ENCODE measurements at places on chromosomes 12 and 14.

- H3K27me3 ChIP-seq, result peaks cover 7% of the 10 kb centered on the region
- peaks cover 2% of the 10 kb centered on the region for H3K4me1 ChIP-seq
- H3K36me3 ChIP-seq, result no peaks in the 10 kb centered on the region
- H3K27ac ChIP-seq, result no peak overlapping the region
- no peak for DNase-seq
These were observed 49.2 kb downstream of the EIF2S3B start for GRCh38 chr12:10554756-10555481.

GRCh38 chr12:52833922-52834726 is at the start of gene KRT79:
KRT79 (minus strand) TSS chr12:52834311; CDS start chr12:52834260, 51 bp downstream.
- peaks cover 15% of the 10 kb centered on the region for H3K4me1 ChIP-seq
- no peak for DNase-seq

DNA sequence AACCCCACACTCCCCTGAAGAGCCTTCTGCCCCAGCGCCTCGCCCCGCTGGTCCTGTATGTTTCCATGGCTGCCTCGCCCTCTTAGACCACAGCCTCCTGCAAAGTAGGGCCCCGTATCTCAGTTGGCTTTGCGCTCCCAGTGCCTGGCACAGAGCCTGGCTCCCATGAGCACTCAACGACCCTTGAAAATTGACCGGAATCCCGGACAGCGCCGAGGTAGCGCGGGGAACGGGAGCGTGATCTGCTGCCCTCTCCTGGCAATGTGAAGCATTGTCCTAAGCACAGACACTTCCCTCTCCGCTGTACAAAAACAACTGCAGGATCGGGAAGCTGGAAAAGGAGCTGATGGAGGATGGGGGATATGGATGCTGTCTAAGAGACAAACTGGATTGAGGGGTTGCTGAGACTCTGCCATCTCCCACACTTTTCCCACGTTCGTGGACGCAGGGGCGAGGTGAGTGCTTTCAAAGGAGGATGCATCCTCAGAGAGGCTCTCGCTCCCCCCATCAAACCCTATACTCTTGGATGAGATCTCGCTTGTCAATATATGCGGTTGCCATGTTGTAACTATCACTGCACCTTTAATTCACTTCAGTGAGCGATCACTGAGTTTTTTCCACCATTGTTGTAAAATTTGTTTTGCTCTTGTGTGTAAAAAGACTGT is 10.7 kb upstream of the FKBP4 start:
- H3K27ac ChIP-seq, result no peak overlapping the region
- H3K36me3 ChIP-seq, result no peaks in the 10 kb centered on the region
- peak overlapping the region; percentile 76 for H3K4me3 ChIP-seq

DNA sequence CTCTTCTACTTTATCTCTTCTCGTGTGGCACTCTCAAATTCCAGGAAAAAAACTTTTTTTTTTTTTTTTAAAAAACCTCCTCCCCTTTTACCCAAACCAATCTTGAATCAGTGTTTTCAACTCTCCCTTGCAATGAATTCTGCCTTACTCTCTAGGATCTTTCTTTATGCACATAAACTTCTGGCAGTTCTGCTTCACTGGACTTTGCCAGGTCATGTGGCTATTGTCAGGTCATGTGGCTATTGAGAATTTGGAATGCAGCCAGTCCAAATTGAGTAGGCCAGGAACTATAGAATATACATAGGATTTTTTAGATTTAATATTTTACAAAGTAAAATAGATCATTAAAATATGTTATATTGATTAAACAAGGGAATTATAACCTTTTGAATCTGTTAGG is 218.2 kb downstream of the TMTC3 start:
- no peak overlapping the region for H3K27ac ChIP-seq
- H3K4me1 ChIP-seq, result no peaks in the 10 kb centered on the region
- no peak for DNase-seq
- no peaks in the 10 kb centered on the region for H3K27me3 ChIP-seq

GRCh38 chr12:89064151-89064550 is 288.1 kb downstream of the DUSP6 start:
- no peak for DNase-seq
- no peaks in the 10 kb centered on the region for H3K27me3 ChIP-seq
- no peak overlapping the region for H3K4me3 ChIP-seq
- H3K4me1 ChIP-seq, result peaks cover 2% of the 10 kb centered on the region
- peaks cover 2% of the 10 kb centered on the region for H3K36me3 ChIP-seq
- no peak overlapping the region for H3K27ac ChIP-seq
